Activated CD4-positive, alpha-beta T cell treated with anti-CD3 and anti-CD28 coated beads, Interleukin-2, amount 50 U/mL, for 1 hour (primary cell): ENCODE measurements at places on chromosomes 2 and 18.
A peak's percentile ranks its signal among the peaks of the same experiment; 100 is the strongest.

DNA sequence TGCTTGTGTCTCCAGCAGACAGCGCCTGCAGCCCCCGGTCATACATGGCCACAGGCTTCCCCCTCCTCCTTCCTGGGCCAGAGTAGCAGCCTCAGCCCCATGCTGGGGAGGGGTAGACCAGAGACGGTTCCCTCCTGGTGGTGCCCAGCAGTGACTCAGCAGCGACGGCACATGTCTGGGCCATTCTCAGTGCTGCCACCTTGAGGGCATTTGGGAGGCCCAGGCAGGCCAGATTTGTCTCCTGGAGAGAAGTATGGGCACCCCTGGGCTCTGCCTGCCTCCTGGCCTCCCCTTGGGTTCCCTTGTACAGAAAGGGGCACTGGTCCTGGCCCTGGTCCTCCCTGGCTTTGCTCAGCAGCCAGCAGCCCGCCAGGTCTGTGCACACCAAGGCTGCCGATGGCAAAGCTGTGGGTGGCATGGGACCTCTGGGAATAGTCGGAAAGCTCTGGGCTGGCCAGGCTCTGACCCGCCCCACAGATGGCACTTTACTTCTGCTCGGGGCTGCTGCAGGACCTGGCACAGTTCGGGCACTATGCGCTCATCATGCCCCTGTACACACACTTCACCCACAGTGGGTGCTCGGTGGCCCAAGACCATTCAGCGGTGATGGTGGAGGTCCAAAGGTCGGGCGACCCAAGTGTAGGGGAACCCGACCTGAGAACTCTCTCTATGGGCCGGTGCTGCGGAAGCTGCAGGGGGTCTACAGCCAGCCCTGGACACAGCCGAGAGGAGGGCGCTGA lies 11.4 kb upstream of the ALPI start:
- peak; percentile 61 for DNase-seq

- DNase-seq = no peak
Measured at GRCh38 chr18:55351980-55352714, 235.8 kb downstream of the TCF4 start.

DNA sequence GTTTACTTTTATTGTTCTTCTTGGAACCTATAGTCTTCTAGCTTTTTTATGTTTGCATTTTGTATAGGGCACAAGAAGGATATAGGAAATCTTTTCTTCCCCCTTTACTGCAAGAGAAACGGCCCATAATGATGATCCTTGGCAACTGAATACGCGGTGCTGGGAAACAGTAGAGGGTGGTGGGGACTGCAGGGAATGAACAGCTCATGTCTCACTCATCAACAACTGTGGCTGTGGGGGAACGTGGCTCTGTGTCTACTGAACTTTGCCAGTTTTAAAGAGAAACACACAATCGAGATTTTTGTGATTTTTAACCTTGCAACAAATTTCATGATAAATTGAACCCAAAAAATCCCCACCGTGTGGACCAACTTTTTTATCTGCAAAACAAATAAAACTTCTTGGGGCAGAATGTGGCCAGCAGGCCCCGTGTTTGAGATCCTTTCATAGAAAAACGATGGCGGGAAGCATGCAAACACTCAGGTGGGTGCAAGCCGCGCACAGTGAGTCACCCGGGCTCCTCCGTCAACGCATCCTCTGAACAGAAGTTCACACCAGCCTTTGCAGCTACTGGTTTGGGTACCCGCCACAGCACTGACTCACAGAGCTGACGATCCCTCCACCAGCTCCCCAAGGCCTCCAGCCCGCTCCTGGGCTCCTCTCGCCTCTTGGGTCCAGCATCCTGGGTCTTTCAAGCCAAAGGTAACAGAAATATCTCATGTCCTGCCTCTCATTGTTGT lies 149.3 kb downstream of the COL6A3 start:
- no peak for DNase-seq

DNA sequence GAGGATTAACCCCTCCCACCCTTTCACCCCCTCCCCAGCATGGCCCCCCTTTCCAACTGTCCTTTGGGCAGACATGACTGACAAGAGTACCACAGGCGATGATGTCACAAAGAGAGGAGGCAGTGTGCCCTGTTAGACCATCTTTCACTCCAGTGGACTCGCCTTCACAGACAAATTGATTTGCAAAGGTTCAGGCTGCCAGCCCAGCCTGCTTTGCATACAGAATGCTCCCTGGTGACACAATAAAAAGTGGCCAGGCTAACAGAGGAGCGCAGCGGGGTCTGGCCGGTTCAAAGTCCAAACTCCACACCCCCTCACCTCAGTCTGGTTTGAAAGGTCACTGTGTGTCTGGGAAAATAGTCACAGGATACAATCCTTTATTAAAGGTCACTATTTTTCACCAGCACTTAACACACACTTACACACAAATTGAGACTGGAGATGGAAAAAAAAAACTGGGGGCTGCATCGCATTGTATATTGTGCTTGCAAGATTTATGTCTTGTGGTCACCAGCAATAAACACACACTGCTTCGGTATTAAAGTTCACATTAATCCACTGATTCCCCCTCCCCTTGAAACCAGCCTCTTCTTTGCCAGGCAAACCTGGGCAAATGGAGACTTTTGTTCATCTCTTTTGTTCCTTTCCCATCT lies 236.9 kb downstream of the BCL11A start:
- no peak for DNase-seq
